ENCODE measurements at places on chromosomes 2 and 18. TPM values are rescaled to one million over a fixed set of nuclear protein-coding genes. Genes with fewer than 3 reads are reported as not detected.

Gene BMP10
- total RNA-seq: 0.27 TPM

GRCh38 chr2:40654346-40654745 is 202.5 kb upstream of the SLC8A1 start:
- no peak for ATAC-seq

Gene MYO5B
- 5.9 TPM for total RNA-seq

Gene ANKRD44
- 15.1 TPM for total RNA-seq

Gene AKAIN1
- total RNA-seq: not detected

All from motor neuron (in vitro differentiated cells).